HCT116 (cell line): ENCODE measurements at places on chromosomes 7 and 10.

DNA sequence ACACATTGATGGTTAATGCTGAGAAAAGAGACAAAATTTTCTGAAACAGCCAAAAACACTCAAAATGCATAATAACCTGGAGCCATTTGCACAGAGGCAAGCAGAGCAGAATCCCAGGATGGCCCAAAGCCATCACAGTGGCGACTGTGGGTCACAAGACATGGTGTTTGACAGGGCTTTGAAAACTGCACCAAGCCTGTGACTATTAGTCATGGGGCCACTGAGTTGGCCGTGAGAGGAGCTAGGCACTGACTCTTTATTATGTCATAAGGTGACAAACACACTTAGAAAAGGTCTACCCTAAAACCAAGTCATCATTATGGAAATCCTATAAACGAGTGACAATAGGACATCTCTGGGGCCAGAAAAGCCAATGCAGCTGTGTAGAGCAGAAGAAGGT lies 23.9 kb downstream of the DRGX start:
- DNase-seq: no peak

DNA sequence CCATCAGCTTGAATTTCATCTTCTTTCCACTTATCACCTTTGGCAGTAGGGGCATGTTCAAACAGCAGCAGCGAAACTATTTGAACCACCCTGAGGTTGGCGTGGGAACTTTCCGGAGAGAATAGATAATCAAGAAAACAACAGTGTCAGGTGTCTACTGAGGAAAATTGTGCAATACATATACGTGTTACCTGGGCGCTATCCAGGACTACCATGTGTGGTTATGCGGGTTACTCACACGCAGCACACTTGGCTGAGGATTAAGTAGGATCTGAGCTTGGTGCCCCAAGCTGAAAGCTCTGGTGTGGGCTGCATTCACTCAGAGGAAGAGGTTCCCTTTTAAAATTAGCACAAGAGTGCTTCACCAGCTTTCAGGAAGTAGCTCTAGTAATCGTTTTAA lies 8.8 kb upstream of the ABI1 start:
- DNase-seq: no peak

DNA sequence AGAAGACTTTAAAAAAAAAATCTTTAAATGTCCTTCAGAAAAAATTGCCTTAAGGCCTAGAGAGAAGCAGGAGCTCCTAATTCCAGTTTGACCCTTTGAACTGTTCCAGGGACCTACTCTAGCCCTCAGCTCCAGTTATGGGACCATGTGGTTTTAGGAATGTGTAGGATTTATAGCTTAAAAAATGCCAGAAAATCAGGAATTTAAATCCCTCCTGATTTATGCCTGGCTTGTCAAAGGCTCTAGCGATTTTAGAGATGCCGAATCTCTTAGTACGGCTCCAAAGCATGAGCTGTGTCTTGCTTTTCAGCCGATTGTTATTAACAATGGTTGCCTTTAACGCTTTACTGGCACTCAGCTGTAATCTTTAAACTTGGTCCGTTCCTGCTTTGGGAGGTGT lies 130.6 kb upstream of the NPVF start:
- DNase-seq: no peak

GRCh38 chr10:59843748-59844147 lies 62.6 kb downstream of the CCDC6 start:
- no peak for DNase-seq

DNA sequence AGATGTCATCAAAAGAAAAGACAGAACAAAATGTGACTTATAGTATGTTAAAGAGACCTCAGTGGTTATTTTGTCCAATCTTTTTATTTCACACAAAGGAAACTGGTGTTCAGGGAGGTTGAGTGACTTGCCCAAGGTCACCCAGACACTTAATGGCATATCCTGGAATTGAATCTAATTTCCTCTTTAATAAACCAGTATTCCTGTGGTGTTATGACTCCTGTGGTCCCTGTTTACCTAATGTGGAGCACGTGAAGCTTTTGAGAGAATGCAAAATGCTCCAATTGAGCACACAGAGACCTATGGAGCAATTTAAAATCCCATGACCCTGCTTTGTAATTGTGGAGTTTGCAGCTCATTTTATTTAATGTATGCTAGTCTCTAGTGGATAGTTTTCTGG lies 251.9 kb downstream of the REEP3 start:
- DNase-seq: no peak

DNA sequence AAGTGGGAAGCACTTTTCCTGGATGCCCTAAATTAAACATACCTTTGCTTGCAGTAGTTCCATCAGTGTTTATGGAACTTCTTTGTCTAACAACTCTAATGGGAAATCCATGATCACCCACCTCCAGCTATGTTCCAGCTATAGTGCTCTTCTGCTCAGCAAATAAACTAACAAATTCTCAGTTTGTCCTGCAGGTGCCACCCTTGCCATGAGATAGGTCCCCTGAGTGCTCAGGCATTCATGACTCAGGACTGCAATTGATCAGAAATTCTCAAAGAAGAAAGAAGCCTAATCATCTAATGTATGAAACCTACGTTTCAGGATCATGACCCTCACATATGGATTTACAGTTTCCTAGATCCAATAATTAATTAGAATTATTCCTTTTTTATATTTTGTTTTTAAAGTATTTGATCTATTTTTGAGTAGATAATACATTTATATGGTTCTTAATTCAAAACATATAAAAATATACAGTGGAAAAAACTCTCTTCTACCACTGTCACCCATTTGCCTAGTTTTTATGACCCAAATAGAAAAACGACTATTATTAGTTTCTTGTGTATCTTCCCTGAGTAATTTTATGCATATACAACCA lies 48.7 kb upstream of the DYNC1I1 start:
- DNase-seq: peak; percentile 51

- DNase-seq: no peak
These were observed 40.4 kb downstream of the CREB3L2 start for GRCh38 chr7:137961200-137962177.

GRCh38 chr10:22912763-22913384 lies 15.0 kb upstream of the ARMC3 start:
- DNase-seq: no peak

DNA sequence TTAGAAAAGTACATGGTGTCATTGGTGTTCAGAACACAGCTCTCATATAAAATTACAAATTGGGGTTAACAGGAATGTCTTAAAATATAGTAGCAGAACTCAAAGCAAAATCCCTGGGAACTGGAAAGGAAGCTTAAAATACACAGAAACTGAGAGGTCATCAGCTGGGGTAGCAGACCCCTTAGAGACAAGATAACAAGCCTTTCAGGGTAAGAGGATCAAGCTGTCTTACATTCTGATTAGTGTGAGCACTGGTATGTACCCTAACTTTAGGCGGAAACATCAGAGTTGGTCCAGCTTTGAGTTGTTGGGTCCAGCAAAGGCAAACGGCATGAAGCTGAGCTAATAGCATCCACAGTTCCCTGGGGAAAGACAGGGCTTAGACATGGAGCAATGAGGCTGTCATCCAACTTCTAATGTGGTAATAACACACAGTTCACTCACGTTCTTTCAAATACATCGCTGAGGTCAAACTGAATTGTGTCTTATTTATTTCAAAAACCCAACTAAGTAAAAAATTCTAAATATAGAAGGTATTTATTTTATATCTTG lies 32.6 kb downstream of the ARHGAP21 start:
- no peak for DNase-seq

DNA sequence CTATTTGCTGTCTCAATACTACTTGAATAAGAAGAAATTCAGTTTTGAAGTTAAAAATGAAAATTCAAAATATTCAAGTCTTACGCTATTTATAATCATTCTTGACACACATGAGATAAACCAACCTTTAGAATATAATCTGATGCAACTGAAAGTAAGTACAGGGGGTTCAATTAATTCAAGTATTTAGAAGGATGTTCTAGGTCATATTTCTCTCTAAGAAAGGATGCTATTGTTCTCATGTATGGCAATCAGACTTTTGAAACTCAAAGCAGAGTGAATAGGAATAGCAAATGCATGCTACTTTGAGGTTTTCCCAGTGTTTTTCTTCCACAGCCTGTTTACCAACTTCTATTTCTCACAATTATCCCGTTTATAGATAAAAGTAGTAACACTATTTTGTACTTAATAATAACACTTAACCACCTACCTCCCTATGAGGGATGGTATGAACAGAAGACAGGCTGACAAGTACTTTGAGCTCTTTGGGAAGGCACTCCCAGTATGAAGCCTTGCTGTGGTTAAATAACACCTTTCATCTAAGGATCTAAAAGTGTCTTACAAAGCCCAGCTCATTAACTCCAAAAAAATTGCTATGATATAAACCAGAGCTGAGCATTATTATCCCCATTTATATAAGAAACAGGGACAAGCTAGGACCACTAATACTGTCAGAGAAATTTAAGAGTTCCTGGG lies 18.0 kb upstream of the SPOCK2 start:
- DNase-seq: no peak

GRCh38 chr10:8057636-8058273 lies 3.3 kb downstream of the GATA3 start:
- no peak for DNase-seq

- no peak for DNase-seq
These were observed 562 bp downstream of the TMEM243 start for GRCh38 chr7:87218796-87219544.

GRCh38 chr10:70459061-70459773 lies 17.7 kb upstream of the NODAL start:
- DNase-seq: no peak

DNA sequence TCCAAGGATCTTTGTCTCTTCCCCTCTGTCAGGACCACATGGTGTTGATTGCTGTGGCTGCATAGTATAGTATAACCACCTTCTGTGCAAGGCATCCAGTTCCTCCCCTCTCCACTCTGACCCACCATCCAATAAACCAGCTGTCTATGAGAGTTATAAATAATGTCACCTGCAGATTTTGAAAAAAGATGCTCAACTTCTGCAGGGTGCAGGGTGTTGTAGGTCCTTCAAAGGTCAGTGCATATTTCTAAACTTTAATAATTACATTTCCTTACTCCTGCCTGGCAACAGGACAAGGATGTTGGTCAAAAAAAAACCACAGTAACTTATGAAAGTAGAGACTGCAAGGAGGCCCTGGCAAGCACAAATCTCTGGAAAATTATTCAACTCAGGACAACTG lies 166.2 kb downstream of the PKD1L1 start:
- no peak for DNase-seq

DNA sequence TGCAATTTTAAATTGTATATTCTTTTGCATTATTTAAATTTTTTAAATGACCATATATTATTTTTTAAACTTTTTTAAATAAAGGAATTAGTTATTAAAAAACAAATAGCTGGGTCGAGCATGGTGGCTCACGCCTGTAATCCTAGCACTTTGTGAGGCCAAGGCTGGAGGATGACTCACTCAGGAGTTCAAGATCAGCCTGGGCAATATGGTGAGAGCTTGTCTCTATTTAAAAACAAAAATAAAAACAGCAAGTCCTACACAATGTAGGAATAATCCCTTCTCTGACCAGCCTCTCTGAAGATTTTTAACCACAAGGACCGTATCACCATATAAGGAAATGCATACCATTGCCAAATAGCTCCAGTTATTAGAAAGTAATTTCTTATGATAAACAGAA lies 19.6 kb downstream of the NOC3L start:
- DNase-seq: no peak

DNA sequence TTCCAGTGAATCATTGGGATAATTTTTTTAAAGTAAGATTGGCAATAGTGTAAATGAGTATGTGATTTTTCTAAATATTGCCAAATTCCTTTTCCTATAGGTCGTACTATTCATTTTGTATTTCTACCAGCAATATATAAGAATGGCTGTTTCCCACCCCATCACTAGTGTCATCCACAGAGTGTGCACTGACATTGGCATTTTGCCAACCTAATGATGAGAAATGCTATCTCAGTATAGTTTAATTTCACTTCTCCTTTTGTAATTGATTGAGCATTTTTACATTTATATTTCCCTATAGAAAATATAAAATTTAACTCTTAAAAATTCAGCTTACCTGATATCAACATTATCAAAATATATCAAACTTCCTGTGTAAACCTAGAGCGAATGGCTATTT lies 17.6 kb upstream of the TMEM26 start:
- no peak for DNase-seq

- no peak for DNase-seq
These were observed 103.0 kb downstream of the COL26A1 start for GRCh38 chr7:101465576-101466196.

GRCh38 chr10:110244550-110244949 lies 37.1 kb downstream of the MXI1 start:
- no peak for DNase-seq

DNA sequence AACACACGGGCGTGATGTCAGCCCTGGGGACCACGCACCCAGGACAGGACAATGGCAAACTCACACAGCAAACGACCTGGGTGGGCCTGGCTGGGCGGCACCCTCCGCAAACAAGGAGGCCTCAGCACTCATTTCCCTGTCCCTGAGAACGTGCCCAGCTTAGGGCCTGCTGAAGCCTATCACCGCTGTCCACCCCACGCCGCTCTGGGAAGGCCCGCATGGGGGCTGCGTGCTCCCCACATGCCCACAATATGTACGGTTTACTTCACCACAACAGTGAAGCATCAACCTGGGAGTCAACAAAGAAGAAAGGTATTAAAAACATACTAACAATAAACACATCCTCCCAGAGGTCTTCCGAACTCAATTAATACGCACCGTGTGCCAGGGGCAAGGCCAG lies 12.2 kb downstream of the MAD1L1 start:
- no peak for DNase-seq

DNA sequence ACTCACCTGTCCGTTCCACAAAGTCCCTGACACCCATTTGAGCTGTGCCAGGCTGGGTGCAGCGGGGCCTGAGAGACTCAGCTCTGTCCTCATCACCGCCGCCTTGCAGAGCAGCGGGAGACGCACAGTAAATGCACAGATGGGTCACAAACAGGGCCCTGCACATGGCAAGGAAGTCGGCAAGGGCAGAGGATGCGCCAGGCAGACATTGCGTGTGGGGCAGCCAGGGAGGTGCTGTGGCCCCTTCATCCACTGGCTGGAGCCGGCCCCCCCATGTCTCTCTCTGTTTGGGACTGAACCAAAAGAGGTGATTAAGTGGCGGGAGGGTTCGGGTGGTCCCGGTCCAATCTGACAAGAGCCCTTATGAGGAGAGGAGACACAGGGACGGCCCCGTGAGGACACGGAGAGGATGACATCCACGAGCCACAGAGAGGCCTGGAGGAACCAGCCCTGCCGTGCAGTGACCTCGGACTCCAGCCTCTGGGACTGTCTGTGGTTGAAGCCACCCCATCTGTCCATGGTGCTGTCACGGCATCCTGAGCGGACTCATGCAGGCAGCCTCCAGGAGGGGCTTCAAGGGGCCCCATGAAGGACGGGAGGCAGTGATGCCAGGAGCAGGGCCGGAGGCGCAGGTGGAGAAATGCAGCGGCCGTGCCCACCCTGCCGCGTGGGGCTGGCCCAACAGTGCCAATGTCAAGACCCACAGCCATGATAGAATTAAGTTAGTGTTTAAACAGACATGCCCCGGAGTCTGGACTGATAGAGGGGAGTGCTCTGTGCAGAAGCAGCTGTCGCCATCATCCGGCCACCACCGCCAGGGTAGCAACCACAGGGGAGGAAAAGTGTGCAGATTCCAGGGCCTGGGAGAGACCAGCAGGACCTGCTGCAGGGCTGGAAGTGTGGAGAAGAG lies 28.4 kb upstream of the FOXL3 start:
- no peak for DNase-seq

- DNase-seq: no peak
These were observed 166.2 kb upstream of the ASAH2 start for GRCh38 chr10:50417486-50417885.

GRCh38 chr10:34078017-34078744 lies 736.9 kb downstream of the PARD3 start:
- no peak for DNase-seq

- DNase-seq: peak; percentile 7
These were observed 244.9 kb downstream of the ARHGAP12 start for GRCh38 chr10:31683682-31684081.

GRCh38 chr10:111984057-111984456 lies 199.5 kb downstream of the GPAM start:
- DNase-seq: no peak
